ENCODE measurements at places on chromosomes 16 and 17.
A peak's percentile ranks its signal among the peaks of the same experiment; 100 is the strongest.

- no peak for DNase-seq
These were observed 1.4 kb downstream of the PYCR1 start for GRCh38 chr17:81935709-81936084.

DNA sequence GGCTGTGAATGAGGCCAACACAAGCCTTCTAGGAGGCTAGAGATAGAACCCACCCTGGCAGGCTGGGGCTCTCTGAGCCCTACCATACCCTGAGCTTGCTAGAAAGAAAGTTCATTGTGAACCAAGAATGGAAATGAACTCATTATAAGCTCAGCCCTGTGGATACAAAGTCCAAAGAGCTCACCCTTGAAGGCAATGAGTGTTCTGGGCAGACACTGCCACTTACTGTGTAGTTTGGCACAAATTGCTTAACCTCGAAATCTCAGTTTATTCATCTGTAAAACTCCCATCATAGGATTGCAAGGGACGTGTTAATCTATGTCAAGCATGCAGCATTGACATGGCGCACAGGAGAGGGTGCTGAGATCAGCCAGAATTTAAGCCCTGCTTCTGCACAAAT is 5.5 kb downstream of the KDM8 start:
- no peak for DNase-seq

DNA sequence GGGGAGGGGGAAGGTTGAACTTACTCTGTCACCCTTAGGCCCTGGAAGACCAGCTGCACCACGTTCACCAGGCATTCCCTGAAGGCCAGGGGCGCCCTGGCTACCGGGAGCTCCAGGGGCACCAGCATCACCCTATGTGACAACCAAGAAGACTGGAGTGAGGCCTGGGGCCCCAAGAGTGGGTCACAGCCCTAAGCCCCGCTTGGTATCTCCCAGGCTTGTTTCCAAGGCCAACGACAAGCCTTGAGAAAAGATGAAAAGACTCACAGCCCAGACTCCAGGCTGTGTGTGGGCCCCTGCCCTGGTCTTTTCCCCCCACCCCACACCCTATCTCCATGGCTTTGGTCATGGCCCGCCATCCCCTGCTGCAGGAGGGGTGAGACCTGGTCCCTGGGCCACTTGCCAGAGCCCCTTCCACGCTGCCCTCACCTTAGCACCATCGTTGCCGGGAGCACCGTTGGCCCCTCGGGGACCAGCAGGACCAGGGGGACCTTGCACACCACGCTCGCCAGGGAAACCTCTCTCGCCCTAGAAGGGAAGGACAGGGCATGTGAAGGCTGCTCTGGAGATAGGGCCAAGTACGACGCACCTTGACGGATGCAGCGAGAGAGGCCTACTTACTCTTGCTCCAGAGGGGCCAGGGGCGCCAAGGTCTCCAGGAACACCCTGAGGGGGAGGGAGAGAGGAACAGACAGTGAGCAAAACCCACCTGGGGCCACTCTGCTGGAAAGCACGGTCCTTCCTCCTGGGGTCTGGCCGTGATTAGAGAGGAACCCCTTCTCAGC is 9.9 kb downstream of the COL1A1 start:
- no peak for DNase-seq

DNA sequence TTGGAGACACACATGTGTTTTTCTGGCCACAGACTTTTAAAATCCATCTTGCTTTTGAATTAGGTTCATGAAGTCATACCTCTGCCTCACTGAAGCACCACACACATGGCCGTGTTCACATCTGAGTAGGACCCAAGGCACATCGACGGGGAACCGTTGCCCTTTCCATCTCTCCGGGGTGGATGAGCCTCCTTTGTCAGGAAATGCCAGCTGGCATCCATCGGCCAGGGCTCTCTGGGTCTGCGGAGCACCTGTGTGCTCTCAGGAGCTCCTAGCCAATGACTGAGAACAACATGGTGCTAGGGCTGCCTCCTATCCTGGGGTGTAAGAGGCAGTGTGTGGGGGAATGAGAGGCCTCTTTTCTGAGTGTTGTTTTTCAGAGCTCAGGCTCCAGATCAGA is 24.5 kb upstream of the NKD1 start:
- no peak for DNase-seq

DNA sequence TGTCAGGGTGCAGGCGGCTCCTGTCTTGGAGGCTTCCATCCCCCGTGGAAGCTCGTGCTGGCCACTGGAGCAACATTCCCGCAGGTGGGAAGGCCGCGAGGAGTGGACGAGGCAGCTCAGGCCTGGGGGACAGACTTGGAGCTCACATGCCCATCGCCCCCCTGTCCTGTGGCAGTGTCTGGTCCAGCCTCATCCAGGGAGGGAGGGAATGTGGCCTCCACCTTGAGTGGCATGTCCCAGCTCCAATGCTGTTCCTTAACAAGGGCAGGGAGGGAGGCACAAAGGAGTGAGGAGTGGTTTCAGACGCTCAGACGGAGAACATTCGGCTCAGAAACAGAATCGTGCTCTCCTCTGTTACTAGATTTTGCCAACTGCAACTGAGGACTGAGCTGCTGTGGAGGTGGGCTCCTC is 159.4 kb upstream of the CHMP6 start:
- DNase-seq: no peak

GRCh38 chr16:89248196-89248982 is 30.9 kb downstream of the ZNF778 start:
- no peak for DNase-seq

DNA sequence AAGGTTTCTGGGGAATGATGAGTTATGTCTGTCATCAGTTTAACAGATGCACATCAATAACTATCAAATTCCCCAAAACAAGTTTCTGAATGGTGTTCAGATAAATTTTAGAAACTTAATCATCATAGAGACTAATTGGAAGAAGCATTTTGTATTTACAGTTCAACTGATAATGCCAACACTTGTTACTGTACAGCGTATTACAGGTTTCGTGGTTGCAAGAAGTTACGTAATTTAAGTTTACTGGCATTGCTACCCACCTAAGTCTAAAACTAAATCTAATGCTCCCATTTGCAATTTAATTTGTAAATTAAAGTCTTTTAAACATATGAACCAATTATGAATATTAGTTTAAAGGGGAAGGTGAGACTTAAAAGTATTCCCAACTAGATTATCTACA is 3.0 kb downstream of the SRSF1 start:
- DNase-seq: no peak

DNA sequence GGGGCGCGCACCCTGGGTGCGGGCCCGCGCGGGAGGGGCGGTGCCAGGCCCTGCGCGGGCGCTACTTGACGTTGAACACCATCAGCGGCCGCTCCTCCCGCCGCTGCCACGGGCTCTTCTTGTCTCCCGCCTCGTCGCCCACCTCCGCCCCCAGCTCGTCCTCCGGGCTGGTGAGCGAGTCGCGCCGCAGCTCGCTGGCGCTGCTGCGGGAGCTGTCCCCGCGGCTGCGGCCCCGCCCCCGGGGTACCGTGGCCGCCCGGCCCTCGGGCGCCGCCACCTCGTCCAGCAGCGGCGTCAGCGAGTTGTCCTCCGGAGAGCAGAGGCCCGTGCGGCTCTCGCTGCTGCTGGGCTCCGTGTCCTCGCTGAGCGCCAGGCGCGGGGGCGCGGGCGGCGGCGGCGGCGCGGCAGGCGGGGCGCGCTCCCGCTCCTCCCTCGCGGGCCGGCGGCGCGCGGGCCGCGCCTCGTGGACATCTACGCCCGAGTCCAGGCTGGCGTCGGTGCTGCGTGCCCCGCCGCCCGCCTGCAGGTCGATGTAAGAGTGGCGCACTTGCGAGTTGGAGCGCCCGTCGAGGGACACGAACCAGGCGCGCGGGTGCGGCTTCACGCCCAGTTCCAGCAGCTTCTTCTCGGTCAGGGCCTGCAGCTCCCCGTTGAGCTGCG is 8.7 kb downstream of the GRN start:
- DNase-seq: no peak

DNA sequence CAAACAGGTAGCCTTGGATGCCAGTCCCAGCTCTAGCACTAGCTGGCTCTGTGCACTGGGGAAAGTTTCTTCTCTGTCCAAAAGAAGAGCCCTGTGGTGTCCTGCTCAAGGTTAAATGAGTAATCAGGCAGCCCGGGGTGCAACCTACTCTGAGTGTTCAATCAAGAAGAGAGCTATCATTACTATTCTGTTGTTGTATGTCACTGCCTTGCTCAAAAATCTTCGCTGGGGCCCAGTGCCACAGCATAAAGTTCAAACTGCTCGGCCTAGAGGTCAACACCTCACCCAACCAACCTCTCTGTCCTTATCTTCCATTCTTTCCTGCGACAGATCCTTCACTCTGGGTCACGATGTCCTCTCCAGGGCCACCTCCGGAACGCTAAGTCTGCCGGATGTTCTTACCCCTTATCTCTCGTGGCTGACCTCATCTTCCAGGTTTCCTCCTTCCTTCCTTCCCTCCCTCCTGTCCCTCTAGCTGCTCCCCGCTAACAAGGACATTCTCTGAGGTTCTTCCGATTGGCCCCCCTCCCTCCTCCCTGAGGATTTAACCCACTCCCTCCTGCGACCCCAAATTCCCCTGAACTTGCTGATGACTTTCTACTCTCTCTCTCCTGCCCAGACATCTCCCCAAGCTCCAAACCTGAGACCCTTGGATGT is 4.4 kb downstream of the FDXR start:
- DNase-seq: no peak

DNA sequence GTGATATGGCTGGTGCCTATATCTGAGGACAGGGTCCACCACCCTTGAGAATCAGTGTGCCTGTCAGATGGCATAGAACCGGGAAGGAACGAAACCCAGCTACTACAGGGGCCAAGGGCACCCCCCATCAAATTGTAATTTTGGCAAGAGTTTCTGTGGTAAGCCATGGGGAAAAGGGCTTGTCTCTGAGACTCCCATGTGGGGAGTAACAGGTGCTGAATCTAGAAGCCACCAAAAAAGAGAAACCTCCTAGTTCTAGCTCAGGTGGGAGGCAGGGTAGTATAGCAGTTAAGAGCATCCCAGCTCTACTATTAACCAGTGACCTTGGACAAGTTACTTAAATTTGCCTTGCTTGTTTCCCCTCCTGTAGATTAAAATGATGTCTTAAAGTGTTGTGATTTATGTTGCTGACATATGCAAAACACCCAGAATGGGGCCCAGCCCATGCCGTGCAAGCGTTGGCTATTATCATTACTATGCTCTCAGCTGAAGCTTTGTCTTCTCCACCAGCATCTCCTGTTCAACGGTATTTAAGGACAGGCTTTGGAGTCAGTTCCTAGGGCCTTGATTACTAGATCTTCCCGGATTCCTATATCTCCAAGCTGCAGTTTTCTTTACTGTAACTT is 210.7 kb upstream of the NLRP1 start:
- DNase-seq: no peak

DNA sequence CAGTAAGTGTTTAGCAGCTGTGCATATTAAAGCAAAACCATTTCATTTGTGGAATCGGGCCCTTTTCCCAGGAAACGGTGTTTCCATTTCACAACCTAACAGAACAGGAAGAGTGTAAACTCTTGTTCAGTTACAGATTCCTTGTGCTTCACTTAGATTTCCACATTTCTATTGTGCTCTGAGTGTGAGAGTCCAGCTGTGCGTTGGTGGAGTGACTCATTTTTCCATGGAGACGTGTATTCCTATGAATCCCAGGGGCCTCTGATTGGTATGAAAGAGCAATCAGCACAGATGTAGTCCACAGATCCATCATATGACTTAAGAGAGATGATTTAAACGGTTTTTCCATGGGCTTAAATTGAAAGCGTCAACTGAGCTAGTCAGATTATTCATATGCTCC is 13.3 kb upstream of the CAVIN1 start:
- DNase-seq: no peak

- peak; percentile 82 for DNase-seq
These were observed 6.0 kb downstream of the SYNGR2 start for GRCh38 chr17:78174346-78174869.

GRCh38 chr16:56561126-56561525 is 3.7 kb upstream of the MT4 start:
- no peak for DNase-seq

GRCh38 chr16:23482778-23483177 is 27.5 kb downstream of the GGA2 start:
- no peak for DNase-seq

DNA sequence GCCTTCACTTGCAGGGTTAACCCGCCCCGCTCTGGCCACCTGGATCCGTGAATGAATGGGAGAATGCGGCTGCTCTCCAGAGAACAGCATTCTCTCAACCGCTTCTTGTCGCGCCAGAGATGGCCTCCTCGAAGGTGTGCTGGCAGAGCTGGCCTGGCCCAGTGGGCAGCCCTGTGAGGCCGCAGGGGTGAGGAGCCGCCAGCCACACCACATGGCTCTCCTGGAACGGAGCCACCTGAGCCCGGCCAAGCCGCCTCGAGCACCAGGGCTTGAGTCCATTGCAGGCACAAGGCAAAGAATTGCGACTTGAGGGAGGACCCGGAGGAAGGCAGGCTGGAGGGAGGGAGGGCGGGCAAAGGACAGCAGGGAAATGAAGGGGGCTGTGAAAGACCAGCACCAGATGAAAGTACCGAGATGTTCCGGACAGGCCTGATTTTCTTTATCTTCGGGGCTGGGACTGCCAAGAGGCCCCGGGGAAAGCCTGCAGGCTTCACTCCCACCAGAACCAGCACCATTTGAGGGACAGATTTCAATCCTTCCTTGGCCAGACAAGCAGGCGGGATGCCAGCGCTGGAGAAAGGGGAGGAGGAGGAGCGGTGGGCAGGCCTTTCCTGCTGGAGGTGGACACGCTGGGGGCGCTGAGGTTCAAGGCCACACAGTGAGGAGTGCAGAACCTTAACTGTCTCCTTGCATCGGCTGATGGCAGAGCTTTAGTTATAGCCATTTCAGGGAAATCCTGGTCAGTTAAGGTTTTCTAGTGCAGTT is 69.4 kb downstream of the MRC2 start:
- no peak for DNase-seq

DNA sequence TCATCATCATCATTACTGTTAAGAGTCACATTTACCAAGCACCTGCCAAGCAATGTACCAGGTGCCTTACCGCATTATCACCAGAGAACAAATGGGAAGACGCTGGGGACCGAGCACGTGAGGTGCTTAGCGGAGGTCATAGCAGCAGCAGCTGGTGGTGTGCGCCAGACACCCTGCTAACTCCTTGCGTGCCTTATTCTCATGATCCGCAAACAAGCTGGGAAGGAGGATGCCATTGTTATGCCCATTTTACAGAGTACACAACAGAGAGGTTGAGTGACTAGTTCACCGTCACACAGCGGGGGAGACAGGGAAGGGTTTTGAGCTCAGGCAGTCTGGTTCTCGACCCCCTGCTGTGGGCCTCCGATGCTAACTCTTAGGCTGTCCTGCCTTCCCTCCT is 7.3 kb downstream of the ATP2A3 start:
- no peak for DNase-seq

DNA sequence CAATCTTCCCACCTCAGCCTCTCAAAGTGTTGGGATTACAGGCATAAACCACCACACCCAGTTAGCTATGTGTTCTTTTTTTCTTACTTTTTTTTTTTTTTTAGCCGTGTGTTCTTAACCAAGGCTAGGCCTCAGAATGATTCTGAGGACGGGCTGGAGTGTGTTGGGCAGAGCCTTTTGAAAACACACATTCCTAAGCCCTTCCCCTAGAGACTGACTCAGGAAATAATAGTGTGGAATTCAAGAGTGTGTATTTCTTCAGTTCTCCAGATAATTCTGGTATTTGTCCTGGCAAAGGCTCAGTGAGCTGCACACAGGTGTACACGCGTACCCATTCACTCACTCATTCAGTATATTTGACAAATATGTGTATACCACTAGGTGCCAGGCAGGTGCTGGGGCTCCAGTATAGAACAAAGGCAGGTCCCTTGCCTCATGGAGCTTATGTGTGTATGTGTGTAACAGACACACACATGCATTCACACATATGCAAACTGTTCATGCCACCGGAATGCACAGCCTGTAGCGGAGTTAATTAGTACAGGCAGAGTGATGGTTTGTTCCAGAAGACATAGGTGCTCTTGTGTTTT is 19.4 kb upstream of the NFATC3 start:
- no peak for DNase-seq

GRCh38 chr17:17107891-17108431 is 65.7 kb downstream of the MPRIP start:
- no peak for DNase-seq
